ENCODE measurements at places on chromosomes 2 and 18.

GRCh38 chr2:192148620-192149321 is 46.0 kb downstream of the TMEFF2 start:
- no peak for DNase-seq

- no peak for DNase-seq
Observed at GRCh38 chr2:136226903-136227302, 109.0 kb upstream of the CXCR4 start.

GRCh38 chr2:149625671-149626070 is 38.1 kb upstream of the MMADHC start:
- DNase-seq = no peak

GRCh38 chr2:149972066-149972465 is 384.5 kb upstream of the MMADHC start:
- no peak for DNase-seq

GRCh38 chr2:40285391-40285790 is 166.5 kb downstream of the SLC8A1 start:
- no peak for DNase-seq

GRCh38 chr2:185284696-185285095 is 453.9 kb upstream of the FSIP2 start:
- DNase-seq = no peak

GRCh38 chr18:22709288-22710060 is 223.7 kb upstream of the RBBP8 start:
- DNase-seq = no peak

GRCh38 chr18:70758780-70759179 is 469.9 kb downstream of the SOCS6 start:
- DNase-seq = no peak

DNA sequence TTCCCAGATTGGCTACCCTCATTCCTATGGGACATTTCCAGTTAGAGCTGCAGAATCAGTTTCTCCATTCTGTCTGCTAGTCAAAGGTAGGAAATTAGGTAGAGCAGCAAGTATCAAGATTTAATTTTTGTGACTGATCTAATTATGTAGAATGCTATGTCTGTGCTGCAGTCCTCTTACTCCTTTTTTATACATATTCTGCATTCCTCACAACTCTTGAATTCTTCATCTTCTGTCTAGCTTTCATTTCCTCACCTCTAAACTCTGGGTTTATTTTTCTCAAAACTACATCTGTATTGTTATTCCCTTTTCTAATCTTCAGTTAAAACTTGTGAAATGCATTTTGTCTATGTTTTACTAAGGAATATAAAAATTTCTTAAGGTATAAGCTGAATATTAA is 8.6 kb downstream of the SGO2 start:
- DNase-seq = no peak

DNA sequence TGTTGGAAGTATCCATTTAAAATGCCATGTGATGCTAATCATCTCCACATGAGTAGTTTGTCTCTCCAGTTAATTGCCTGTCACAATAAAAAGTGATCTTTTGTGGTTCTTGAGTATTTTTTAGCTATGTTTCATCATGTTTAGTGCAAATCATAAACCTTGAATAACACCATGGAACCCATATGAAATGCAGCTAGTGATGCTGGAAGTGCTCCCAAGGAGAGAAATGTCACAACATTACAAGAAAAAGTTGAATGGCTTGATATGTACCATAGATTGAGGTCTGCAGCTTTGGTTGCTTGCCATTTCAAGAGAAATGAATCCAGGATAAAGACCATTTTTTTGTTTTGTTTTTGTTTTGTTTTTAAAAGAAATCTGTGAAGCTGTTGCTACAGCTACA is 14.3 kb downstream of the PTPN4 start:
- DNase-seq = no peak

DNA sequence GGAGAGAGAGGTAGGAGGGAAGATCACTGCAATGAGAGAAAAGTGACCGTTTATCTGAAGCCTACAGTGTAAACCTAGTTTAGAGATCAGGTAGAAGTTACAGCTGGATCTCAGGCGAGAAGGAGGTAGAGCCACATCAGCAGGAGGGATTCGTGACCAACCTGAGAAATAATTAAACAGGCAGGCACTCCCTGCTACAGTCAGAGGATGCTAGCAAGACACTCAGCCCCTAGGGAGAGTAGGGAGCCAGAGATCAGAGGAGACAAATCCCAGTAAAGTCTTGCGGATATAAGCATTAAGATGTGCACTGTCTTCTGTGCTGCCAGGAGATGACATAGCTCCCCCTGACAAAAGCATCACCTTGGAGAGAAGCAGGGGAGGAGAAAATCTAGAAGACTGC is 629.1 kb upstream of the SLC39A10 start:
- no peak for DNase-seq

GRCh38 chr2:109356324-109357035 is 227.5 kb downstream of the SH3RF3 start:
- DNase-seq = no peak

DNA sequence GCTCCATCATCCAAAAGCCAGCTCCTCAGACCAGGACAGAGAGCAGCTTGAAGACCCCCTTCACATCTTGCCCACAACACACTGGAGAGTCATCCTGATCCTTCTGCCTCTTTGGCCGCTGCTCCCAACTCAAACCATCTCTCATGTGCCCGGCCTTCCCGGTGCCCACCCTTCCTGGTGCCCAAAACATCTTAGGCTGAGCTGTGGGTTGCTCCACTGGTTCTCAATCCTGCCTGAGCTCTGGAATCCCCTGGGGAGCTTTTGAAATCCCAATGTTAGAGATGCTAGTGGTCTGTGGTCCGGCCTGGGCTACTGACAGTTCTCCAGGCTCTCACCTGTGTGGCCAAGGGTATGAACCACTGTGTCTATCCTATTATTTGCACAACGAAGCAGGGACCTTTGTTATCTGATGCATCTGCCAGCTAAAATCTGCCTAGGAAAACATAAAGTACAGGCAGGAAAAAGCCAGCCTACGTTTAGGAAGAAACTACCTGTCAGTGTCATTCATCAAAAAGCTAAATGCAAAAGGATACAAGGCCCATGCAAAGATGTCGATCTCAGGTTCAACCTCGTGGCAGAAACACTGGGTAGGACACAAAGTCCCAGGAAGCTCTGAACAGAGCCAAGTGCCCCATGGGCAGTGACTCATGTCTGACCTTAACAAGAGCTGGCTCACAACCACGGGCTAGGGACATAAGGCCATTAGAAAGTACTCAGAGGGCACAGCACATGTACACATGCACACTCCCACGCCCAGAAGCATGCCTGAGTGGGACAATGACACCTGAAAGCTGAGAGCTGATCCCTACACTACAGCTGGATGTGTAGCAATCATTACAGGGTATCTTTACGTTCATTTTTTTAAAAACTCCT is 30.8 kb downstream of the TBC1D8 start:
- no peak for DNase-seq

- no peak for DNase-seq
Observed at GRCh38 chr2:73205611-73206010, 3.2 kb downstream of the NOTO start.

- no peak for DNase-seq
Observed at GRCh38 chr2:20609995-20610357, 40.9 kb downstream of the HS1BP3 start.

DNA sequence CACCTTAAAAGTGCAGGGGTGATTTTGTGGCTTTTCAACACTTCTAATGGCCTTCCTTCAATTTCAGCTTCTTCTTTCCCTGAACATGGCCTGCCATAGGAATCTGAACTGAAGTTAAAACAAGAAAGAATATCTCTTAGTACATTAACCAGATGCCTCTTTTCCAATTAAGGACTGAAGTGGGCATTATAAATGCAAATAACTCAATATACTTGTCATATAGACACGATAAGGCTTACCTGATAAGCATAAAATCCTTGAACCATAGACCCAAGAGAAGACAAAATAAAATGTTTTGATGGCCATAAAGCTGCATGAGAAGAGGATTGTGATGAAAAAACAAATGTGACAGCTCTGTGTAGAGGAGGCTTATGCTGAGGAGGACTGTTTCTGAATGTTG is 173.1 kb downstream of the MC4R start:
- DNase-seq = no peak
